Smooth muscle cell of trachea (primary cell): ENCODE measurements at places on chromosomes 5 and 9. TPM values are rescaled to one million over a fixed set of nuclear protein-coding genes. Genes with fewer than 3 reads are reported as not detected.

Gene HTR1A
- not detected in 2 replicates for total RNA-seq

Gene SPATA31E1
- not detected in 2 replicates for total RNA-seq

Gene CDO1
- total RNA-seq = 9.0 and 13.2 TPM in 2 replicates

Gene NTMT1
- 27.6 and 33.3 TPM in 2 replicates for total RNA-seq

Gene GNE
- 26.6 and 42.3 TPM in 2 replicates for total RNA-seq

Gene OTP
- total RNA-seq = not detected in 2 replicates

Gene PCDHAC2
- under 0.01 TPM in 1 of 2 replicates, not detected in the other for total RNA-seq

Gene NKD2
- total RNA-seq = 4.6 and 7.1 TPM in 2 replicates

Gene NR6A1
- 0.44 and 0.66 TPM in 2 replicates for total RNA-seq

Gene CDH6
- total RNA-seq = 61.4 and 77.2 TPM in 2 replicates

Gene CCDC187
- total RNA-seq = under 0.01 and 0.17 TPM in 2 replicates

Gene INSL4
- total RNA-seq = not detected in 2 replicates

Gene TBC1D2
- total RNA-seq = 5.2 and 15.9 TPM in 2 replicates

Gene ESM1
- total RNA-seq = 3.3 and 8.0 TPM in 2 replicates

Gene GABBR2
- 0.33 and 1.3 TPM in 2 replicates for total RNA-seq

Gene SLC34A3
- total RNA-seq = under 0.01 TPM in 1 of 2 replicates, not detected in the other

Gene MPDZ
- total RNA-seq = 36.1 and 38.0 TPM in 2 replicates

Gene BTNL8
- total RNA-seq = not detected in 2 replicates

Gene SPINK4
- total RNA-seq = not detected in 2 replicates

Gene BHMT
- 0.15 TPM in 1 of 2 replicates, not detected in the other for total RNA-seq

Gene MEIKIN
- not detected in 2 replicates for total RNA-seq

Gene ISL1
- total RNA-seq = not detected in 2 replicates

Gene PRSS3
- total RNA-seq = 11.1 and 13.2 TPM in 2 replicates

Gene PCDHGB5
- total RNA-seq = 27.9 and 40.4 TPM in 2 replicates

Gene HACD4
- total RNA-seq = 13.4 and 16.3 TPM in 2 replicates

Gene ANKRD20A1
- 0.73 TPM in 1 of 2 replicates, not detected in the other for total RNA-seq

Gene CATSPER3
- 0.17 TPM in 1 of 2 replicates, not detected in the other for total RNA-seq

Gene KIAA0825
- 4.0 and 5.5 TPM in 2 replicates for total RNA-seq

Gene POU5F2
- 0.99 and 1.9 TPM in 2 replicates for total RNA-seq

Gene EGFLAM
- total RNA-seq = 2.5 and 3.0 TPM in 2 replicates

Gene PLPP7
- total RNA-seq = 9.3 and 13.2 TPM in 2 replicates

Gene BTNL3
- total RNA-seq = not detected in 2 replicates
